ENCODE measurements at places on chromosomes 11 and 22.

GRCh38 chr11:76315182-76315853 is 65.6 kb downstream of the THAP12 start:
- no peak for DNase-seq

DNA sequence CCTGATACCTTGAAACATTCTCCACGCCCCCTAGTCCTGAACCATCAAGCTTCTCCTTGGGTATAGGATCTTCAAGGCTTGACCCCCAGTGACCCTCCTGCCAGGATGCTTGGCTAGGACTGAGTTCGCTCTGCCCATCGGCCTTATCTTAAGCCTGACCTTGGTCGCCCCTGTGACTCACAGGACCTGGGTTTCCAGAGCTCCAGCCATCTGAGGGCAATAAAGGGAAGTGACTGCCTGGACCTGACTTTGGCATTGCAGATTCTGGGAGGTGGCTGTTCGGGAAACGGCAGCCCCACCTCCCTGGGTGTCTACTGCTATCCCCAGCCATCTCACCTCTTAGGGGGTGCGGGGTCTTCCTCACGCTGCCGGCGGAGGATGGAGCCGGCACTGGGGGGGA is 15.4 kb downstream of the CARD10 start:
- DNase-seq: no peak

GRCh38 chr11:69113226-69113625 is 42.5 kb upstream of the SMIM38 start:
- DNase-seq: no peak

DNA sequence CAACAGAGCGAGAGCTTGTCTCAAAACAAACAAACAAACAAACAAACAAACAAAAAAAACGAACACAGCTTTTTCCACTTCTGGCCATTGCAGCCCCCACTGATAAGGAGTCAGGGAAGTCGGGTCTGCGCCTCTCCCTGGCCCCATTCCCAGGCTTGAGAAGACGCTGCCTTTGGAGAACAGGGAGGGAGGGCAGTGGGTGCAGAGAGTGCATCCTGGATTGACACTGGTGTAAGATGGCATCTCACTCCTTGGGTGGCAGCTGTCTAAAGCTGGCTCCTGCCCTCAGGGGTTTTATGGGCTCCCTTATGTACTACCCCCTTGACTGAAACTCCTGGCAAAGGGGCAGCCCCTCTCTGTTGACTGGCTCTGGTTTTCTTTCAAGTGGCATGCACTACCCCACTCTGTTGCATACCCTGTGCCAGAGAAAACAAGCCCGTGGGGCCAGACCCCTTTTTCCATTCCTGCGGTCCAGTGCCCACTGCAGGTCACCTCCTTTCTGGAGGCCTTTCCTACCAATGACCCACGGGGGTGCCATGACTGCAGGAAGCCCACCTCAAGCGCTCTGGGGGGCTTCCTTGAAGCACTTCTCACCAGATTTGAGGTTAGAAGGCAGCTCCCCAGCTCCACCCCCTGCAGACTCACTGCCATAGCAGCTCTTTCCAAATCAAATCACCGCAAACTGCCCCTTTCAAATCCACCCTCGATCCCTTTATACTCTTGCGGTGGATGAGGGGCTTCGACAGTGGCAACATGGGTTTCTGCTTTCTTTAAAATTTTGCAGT is 12.7 kb downstream of the DRAP1 start:
- peak; percentile 42 for DNase-seq

GRCh38 chr11:134878785-134879184 is 466.7 kb upstream of the B3GAT1 start:
- no peak for DNase-seq

- DNase-seq: peak; percentile 53
These were observed 15.0 kb upstream of the CYB5R2 start for GRCh38 chr11:7688238-7688826.

- peak; percentile 67 for DNase-seq
These were observed at the start of the genes COMT and TXNRD2 for GRCh38 chr22:19941365-19942082. TSS of gene COMT (plus strand) at chr22:19941772. CDS start at chr22:19962527, 20,755 bp downstream. TSS of gene TXNRD2 (minus strand) at chr22:19941818. CDS start at chr22:19941803, 15 bp downstream.

- DNase-seq: no peak
These were observed 996.5 kb downstream of the OPCML start for GRCh38 chr11:132535830-132536229.

GRCh38 chr11:1467270-1467669 is 19.3 kb downstream of the MOB2 start:
- DNase-seq: no peak

- no peak for DNase-seq
These were observed 11.1 kb downstream of the YAP1 start for GRCh38 chr11:102121329-102121728.

DNA sequence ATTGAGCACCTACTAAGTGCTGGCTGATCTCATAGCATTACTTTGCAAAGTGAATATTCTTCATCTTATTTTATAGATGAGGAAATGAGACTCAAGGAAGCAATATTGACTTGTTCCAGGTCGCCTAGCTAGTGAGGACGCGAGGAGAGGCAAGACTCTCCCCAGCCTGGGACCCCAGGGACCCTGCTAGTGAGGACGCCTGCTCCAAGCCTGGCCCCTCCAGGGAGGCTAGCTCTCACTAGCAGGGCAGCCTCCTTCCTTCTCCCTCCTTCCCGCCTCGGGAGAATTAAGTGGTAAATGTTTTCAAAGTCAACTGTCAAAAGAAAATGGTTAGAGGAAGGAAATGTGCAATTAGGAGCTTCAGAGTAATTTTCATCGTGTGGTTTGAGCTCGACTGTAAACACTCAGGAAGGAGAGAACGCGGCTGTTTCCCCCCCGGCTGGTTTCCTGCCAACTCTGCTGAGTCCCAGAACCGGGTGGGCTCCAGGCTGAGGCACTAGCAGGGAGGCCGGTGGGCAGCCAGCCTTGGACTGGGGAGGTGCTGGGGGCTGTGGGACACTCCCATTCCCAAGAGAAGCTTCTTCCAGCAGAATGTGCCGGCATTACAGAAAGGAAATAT is 17.9 kb downstream of the MYEOV start:
- DNase-seq: no peak

DNA sequence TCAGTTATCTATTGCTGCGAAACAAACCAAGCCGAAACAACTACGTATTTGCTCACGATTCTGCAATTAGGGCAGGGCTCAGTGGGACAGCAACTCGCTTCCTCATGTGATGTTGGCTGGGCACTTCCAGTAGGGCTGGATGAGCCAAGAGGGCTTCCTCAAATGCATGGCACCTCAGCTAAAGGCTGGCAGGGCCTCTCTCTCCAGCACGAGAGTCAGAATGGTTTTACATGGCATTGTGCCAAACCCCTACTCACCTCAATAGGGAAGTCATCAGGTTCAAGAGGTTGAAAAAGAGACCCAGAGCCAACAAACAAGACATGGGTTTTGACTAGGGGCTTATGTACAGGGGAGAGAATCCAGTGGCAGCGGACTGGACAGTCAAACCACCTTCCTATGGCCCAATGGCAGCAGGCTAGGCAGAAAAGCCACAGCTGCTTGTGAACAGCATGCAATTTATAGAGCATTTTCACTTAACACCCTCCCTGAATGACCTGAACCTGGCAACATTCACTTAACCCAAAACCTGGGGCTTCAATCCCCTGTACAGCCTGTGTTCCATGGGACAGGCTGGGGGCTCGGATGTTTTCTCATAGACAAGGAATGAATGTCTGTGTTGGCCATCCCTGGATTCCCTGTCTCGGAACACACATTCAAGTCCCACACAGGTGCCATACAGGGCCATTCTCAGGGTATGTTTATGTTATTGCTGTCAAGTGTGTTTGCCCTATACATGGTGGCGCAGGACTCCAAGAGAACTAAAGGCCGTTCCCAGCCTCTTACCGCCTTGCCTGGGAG is 154.2 kb upstream of the NAV2 start:
- DNase-seq: no peak

DNA sequence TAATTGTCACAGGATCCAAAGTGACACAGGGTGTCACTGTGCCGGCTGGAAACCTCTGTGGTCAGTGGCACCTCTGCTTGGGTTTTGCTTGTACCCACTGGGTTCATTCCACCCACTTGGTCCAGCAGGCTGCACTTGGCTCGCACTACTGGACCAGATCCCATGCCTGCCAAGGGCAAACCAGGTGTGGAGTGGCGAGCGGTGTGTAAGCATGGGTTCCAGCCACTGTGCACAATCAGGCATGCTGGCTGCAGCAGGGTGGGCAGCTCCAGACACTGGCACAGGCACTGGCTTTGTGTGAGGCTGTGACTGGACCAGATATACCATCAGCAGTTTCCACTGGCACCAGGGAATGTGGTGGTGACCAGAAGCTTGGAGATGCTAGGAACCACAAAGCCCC is 261.4 kb downstream of the KCNA4 start:
- no peak for DNase-seq

- DNase-seq: peak; percentile 83
These were observed 6.3 kb upstream of the ADAMTS8 start for GRCh38 chr11:130434521-130435223.

All from ELF-1 (cell line).